Cortex of kidney (tissue), 1 donor: ENCODE measurements at places on chromosomes 2 and 18.

DNA sequence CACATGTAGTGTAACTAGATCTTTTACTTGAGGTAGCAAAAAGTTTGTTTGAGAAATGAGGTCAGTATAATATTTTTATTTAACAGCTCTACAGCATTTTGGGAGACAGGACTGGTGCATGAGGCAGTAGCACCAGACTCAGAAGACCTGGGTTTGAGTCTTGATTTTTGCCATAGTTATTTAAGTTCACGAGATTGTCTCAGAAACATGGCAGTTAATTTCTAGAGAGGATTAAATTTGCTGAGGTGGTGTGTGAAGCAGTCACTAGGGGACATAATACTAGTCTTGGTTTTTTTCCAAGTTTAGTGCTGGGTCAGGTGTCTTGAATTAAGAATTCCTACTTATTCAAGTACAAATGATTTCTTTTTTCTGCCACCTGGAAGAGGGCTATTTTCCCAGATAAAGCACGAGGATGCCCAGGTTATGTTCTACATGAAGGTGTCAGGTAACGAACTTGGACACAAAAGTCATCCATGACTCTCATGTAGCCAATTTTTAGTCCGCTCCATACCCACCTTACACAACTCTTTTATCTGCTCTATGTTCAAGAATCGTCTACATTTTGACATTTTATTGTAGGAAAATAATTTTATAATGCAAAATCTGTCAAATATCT, 1.4 kb downstream of the MARCHF7 start:
- no peak for DNase-seq

DNA sequence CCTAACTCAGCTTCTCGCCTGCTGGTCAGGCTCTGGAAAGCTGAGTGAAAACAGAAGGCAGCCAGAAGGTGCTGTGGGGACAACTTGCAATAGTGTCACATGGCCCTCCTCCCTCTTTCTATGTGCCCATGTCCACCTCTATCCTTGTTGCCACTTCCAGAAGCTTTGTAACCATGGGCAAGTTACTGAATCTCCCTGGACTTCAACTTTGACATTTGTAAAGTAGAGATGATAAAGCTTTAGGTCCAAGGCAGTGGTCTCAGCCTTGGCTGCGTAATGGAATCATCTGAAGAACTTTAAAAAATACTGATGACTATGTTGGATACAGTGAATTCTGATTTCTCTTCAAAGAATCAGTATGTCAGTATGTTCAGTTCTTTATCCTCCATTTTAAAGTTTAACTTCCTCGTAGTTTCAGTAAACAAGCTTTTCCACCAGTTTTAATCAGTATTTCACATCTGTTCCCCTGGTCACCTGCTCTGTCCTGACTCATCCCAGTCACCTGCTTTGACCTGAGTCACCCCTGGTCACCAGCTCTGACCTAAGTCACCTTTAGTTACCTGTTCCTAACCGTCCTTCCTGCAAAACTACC, 245.2 kb upstream of the STON1 start:
- no peak for DNase-seq

DNA sequence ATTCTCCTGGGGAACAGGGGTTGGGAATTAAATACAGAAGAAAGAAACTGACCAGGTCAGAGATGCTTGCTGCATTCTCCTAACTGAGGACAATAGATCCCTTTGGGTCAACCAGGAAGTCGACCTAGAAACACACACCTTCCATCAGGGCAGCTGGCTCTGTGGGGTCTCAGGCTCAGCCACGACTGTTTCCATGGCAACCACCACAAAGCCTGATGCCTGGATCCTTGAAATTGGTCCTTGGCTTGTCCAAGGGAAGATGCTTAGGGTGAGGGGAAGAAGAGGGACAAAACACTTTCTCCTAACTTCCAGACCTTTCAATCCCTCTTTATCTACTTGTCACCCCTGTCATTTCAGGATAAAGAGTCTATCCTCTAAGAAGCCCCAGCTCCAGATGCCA, 194.4 kb downstream of the ALK start:
- DNase-seq: no peak

- no peak for DNase-seq
Measured at GRCh38 chr2:151959238-151959637, 131.0 kb upstream of the ARL5A start.

GRCh38 chr18:44507729-44508325, 172.9 kb upstream of the SETBP1 start:
- no peak for DNase-seq

DNA sequence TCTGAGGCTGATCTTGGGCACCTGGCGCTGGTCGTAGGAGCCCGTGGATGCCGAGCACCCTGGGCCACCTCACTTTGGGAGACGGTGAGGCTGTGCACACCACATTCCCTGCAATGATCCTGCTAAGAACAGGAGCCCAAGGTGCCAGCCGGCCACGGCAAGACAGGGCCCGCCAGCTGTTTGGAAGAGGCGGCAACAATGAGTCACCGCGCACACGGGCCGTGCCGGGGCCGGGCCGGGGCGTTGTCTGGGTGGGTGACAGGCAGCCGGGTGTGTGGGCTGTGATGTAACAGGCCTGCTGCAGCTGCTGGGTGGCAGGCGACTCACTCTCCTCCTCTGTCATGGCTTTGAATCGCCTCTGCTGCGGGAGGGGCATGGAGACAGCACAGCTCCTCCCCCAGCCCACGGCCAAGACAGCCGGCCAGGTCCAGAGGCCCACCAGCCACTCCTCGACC, 49.7 kb upstream of the ODC1 start:
- DNase-seq: no peak

GRCh38 chr2:189347540-189347939, 93.7 kb upstream of the WDR75 start:
- no peak for DNase-seq

GRCh38 chr2:138922973-138923563, 142.9 kb upstream of the NXPH2 start:
- no peak for DNase-seq

GRCh38 chr18:71707400-71707799, 836.7 kb downstream of the CBLN2 start:
- DNase-seq: no peak

- DNase-seq: no peak
Measured at GRCh38 chr2:112646791-112647689, 1.3 kb downstream of the SLC20A1 start.

DNA sequence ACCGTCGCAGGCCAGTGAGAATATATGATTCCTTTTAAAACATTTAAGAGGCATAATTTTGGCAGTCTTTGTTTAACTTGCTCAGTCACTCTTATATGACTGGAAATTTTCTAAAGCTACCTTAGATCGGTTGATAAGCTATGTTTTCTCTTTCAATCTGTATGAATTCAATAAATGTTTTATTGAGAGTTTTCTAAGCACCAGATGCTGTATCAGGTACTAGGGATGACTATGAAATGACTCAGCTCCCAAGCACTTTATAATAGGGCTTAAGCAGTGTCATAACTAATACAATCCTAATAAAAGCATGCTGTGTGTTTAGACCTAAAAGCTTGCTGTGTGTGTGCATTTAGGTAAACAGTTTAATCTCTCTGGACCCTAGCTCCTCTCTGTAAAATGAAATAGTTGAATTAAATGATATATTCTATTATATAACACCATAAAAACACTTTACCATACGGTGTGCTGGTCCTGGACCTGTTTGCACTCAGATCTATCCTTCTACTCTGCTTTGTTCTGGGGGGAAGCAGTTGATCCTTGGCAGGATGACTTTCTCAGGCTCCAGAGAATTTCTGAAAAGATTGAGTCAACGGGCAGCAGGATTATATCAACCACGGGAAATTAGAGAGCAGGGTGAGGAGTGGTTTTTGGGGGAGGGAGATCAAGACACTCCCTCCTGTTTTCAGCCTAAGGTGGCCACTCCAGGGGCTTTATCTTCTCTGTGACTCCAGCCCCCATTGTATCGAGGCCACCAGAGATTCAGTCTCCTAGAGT, 26.1 kb upstream of the SLC38A11 start:
- DNase-seq: no peak

DNA sequence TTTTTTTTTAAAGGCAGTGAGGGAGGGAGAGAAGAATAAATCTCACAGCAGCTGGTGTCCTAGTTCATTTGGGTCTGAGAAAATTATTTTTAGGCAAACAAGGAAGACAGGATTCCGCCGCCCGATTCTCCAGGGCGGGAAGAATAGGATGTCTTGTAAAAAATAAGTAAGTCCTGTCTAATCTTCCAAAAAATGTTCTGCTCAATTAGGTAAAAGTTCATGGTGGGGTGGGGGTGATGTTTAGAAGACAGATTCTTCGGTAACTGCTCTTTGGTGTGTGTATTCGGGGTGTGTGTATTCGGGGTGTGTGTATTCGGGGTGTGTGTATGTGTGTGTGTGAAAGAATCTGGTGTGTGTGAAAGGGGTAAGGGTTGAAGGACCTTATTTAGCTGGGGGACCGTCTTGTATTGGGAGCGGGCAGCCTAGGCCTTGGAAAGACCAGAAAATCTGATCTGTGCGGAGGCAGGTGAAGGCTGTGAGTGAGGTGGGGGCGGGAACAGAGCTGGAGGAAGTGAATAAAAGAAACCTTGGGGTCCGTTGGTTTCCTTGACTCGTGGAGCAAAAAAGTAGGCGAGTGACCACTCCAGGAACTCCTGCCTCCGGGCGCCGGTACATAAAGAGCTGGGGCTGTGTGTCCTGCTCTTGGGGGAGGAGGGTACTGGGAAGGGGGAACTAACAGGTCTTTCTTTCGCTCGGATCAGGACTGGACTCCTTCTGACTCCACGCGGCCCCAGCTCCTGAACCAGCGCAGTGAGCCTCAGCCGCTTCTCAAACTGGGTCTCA, 4.4 kb upstream of the PAX3 start:
- no peak for DNase-seq

GRCh38 chr18:64972545-64972944, 778.3 kb upstream of the CDH7 start:
- DNase-seq: no peak

DNA sequence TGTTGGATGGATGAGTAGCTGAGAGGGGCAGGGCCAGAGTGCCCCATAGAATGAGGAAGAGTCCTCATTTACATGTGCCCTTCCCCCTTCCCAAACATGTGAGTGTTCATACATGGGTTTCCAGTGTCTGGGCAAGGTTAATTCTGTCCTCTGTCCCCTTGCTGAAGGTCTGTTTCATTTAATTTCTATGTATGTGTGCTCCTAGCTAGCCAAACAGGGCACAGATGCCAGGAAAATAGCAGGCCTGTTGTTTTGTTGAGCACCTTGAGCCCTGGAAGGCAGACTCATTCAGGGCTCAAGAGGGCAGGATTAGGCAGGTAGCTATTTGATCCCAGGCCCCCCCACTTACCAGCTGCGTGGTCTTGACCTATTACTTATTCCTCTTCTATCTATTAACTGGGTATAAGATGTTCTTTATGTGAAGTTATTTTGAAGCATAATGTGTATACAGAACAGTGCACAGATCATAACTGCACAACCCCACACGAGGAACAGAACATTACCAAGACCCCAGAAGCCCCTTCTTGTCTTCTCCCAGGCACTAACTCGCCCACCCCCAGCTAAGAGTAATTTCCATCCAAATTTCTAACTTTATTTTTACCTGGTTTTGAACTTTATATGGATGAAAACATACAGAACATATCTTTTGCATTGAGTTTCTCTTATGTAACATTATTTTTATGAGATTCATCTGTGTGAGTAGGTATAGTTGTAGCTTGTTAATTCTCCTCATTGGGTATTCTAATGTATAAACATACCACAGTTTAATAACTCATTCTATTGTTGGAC, 164.3 kb downstream of the RPIA start:
- DNase-seq: no peak

DNA sequence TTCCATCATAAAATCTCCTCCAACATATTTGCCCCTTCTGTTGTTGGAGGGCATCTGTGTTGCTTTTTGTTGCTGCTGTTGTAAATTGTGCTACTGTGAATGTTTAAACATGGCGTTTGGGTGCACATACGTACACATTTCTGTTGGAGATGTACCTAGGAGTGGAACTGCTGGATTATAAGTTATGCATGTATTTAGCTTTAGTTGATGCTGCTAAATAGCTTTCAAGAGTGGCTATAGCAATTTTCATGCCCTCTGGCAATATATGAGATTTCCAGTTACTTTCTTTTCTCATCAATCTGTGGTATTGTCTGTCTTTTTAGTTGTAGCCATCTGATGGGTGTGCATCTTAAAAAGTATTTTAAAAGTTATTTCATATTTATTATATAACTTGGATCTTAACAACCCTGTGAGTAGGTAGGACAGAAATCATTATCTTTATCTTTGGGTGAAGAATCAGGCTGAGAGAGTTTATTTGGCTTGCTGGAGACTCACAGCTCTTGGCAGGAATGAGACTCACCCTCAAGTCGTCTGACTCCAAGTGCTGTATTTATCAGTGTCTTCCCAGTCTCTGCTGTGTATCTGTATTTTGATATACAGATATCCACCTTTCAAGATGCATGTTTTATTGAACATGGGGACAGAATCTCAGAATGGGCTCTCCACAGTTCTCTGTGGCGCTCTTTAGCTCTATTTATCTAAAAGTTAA, 16.9 kb downstream of the ZNF236 start:
- no peak for DNase-seq

GRCh38 chr2:179273461-179273962, 8.9 kb upstream of the SESTD1 start:
- DNase-seq: no peak

GRCh38 chr2:235098736-235099494, 147.1 kb downstream of the SH3BP4 start:
- DNase-seq: no peak

GRCh38 chr2:172196768-172197431, 94.2 kb upstream of the DLX2 start:
- DNase-seq: no peak

DNA sequence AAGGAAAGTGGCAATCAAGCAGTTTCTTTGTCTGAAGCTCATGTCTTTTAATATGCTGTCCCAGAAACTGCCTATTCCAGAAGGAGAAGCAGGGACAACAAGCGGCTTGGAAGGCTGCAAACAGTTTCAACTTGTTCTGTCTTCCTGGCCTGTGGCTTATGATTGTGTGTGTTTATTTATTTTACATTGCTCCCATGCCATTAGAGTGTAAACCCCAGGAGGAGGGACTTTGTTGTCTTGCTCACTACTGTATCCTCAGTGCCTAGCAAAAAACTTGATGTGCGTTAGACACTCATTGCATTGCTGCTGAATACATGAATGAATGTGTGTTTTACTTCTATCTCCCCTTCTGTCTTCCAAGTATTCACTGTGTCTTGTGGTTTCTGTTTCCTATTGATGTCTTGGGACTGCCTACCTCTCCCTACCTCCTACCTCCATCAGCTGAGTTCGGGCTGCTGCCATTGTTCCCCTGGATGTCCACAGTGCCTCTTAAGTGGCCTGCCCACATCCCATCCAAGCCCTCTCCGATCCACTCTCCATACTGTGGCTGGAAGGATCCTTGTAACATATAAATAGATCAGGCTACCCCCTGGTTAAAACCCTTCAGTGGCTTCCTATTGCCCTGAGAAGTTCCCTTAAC, 261.4 kb downstream of the DYSF start:
- no peak for DNase-seq

- no peak for DNase-seq
Measured at GRCh38 chr2:165558832-165559231, 89.3 kb downstream of the CSRNP3 start.

GRCh38 chr2:85240055-85240454, 87.7 kb downstream of the TGOLN2 start:
- no peak for DNase-seq

- DNase-seq: no peak
Measured at GRCh38 chr2:70698847-70699246, 69.2 kb downstream of the ADD2 start.
